Activated CD8-positive, alpha-beta T cell treated with anti-CD3 and anti-CD28 coated beads, Interleukin-2, amount 10 ng/mL, durations not matched to agents 7 days and 5 days (primary cell): ENCODE measurements at places on chromosomes 1 and 21. TPM values are rescaled to one million over a fixed set of nuclear protein-coding genes. Genes with fewer than 3 reads are reported as not detected.

DNA sequence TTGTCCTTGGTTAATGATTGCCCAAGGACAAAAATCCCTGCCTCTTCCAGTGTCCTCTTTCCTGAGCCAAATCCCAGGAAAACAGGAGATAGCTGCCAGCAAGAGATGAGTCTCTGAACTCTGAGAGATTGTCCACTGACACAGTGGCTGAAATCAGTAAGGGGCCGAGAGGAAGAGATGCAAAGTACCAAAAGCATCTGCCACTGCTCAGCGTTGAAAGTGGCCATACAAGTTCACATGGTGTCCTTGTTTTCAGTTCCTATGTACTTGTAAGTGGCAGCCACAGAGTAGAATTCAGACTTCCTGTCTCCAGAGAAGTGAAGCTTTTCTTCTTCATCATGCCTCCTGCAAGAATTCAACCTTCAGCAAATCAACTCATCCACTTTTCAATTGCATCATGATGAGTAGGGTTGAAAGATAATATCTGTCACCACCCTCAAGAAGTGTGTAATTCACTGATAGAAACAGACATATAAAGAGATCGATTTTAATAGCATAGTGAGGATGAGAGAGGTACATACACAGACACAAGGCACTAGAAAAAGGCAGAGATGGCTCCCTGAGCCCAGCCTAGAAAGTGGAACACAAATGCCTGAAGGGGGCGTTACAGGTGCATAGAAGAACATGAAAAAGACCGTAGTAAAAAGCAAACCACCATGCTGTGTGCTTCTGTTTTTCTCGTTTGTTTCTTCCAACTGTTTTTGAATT lies 185.8 kb downstream of the MRPL39 start:
- no peaks in the 10 kb centered on the region for H3K27me3 ChIP-seq
- peak overlapping the region; percentile 66 for H3K4me3 ChIP-seq
- no peaks in the 10 kb centered on the region for H3K36me3 ChIP-seq
- H3K27ac ChIP-seq = peak overlapping the region; percentile 88

DNA sequence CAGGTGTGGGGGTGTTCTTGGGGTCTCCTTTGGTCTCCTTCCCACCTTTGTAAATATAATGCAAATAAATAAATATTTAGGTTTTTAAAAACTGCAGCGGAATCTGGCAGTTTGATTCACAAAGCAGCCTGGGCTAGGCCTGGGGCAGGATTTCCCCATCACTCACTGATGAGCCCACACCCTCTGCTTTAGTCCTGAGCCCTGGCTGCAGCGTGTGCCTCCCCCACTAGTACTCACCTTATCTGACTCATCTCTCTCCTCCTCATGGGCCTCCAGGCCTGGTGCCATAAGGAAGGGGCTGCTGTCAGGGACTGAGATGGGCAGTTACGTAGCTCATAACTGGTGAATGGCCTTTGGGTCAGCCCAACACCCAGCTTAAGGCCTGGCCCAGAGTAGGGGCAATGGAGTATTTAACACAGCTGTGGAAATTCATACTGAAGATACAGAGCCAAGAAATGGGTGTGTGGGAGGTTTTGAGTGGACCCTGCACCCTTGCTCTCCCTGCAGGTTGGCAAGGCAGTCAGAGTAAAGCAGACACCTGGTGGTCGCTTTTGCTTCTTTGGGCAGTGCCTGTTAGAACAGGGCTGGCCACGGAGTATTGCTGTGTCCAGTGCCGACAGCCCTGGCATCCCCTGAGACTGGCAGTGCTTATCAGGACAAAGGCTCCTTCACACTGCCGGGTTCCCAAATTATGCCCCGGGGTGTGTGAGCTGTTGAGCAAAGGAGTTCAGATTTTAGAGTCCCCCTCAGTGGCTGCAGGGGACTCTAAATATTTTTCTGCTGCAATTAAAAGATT lies 39.7 kb downstream of the AZIN2 start:
- peaks cover 13% of the 10 kb centered on the region for H3K36me3 ChIP-seq
- H3K27ac ChIP-seq = no peak overlapping the region
- no peaks in the 10 kb centered on the region for H3K27me3 ChIP-seq
- H3K4me1 ChIP-seq = peaks cover 11% of the 10 kb centered on the region
- DNase-seq = peak; percentile 17
- no peak overlapping the region for H3K4me3 ChIP-seq

- no peaks in the 10 kb centered on the region for H3K4me1 ChIP-seq
- H3K4me3 ChIP-seq = no peak overlapping the region
- H3K27me3 ChIP-seq = no peaks in the 10 kb centered on the region
Measured at GRCh38 chr21:37587635-37588177, 221.1 kb downstream of the DYRK1A start.

GRCh38 chr1:101820071-101820470 lies 176.7 kb downstream of the OLFM3 start:
- H3K4me1 ChIP-seq = no peaks in the 10 kb centered on the region
- H3K27ac ChIP-seq = no peak overlapping the region
- no peaks in the 10 kb centered on the region for H3K27me3 ChIP-seq
- no peaks in the 10 kb centered on the region for H3K36me3 ChIP-seq
- H3K4me3 ChIP-seq = no peak overlapping the region
- no peak for DNase-seq

GRIK1 gene
- not detected for total RNA-seq
